NCI-H2081 treated with DMSO at 0.1 percent for 48 hours (cell line): ENCODE measurements at places on chromosomes 12 and 14.

DNA sequence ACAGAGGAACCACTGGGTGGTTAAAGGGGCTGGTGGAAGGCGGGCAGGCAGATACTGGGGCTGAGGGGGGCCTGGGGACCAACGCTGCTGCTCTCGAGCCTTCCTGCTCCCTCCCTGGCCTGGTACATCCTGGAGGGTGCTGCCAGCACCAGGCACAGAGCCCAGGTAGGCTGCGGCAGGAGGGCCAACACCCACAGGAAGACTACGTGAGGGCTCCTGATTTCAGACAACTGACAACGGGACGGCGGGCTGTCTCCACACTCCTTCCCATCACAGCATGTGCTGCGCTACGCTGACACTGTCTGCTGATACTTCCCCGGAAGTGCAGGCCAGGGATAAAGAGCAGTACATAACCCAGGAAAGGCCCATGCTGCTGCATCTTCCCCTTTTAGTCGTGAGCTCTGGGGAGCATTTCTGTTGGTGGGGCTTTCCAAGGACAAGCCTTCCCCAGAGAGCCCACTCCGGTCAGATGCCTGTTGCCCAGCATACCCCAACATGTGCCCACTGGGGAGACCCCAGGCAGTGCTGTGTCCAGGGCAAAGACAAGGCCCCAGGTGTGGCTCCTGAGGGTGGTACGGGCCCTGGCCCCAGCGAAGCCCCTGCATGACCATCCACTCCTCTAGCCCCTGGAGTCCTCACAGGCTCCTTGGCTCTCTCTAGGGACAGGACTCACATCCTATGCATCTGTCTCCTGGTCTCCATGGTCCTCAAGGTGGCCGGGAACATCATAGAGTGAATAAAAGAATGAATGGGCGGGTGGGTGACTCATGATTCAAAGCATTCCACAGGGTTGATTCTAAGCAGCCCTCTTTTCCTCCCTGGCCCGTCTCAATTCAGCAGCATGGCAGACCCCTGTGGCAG lies 38.0 kb downstream of the CHGA start:
- peak; percentile 30 for DNase-seq

- DNase-seq: no peak
Measured at GRCh38 chr14:78131201-78131600, 39.0 kb upstream of the NRXN3 start.

DNA sequence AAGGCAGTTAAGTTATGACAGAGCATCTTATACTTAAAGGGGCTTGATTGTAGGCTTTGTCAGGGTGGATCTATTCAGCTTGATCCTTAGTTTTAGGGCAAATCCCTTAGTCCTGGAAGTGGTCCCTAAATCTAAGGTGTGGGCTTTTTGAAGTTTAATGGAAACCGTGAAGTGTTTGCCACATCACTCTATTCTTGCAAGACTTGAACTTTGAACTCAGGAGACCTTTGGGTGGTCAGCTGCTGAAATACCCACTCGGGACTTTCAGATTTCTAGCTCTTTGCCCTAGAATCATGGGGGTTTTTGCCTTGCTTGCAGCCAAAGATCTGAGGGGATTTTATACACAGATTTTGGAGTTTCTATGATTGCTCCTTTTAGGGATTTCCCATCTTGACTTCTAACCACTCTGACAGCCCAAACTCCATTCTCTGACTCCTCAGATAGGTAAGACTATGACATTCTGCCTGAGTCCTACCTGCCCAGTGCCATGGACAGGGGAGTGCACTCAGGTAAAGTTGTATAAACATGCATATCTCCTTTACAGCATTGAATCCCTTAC lies 39.9 kb downstream of the SNAPC1 start:
- no peak for DNase-seq

DNA sequence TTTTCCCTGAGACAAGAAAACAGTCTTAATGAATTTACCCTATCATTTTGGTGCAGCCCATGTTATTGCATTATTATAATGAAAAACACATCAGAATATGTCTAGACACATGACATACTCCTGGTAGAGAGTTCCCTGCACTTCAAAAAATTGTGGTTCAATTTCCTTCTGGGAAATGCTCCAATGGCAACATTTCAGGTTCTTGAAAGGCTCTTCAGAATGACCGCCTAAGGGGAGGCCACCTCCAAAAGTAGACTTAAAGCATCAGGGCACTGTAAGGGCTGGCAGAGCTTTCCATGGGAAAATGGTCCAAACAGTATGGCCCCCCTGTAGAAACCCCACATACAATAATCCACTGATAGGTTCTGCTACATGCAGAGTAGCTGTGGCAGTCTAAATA lies 110.7 kb downstream of the SLC25A21 start:
- DNase-seq: no peak

GRCh38 chr14:105927096-105928060 lies 401.0 kb downstream of the TMEM121 start:
- no peak for DNase-seq

DNA sequence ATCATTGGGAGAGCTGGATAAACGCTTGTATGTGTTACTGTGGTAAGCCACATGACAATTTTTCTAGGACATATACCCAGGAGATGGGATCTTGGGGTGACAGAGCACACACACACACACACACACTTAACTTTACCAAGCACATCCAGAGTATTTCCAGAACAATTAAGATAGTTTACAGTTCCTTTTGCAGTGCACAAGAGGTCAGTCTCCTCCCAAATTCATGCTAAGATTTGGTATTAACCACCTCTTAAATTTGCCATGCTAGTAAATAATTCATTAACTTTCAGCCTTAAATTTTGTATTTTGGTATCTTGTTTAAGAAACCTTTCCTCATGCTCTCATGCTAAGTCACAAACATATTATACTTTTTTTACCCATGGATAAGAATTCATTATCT lies 33.9 kb upstream of the LIMA1 start:
- DNase-seq: no peak

DNA sequence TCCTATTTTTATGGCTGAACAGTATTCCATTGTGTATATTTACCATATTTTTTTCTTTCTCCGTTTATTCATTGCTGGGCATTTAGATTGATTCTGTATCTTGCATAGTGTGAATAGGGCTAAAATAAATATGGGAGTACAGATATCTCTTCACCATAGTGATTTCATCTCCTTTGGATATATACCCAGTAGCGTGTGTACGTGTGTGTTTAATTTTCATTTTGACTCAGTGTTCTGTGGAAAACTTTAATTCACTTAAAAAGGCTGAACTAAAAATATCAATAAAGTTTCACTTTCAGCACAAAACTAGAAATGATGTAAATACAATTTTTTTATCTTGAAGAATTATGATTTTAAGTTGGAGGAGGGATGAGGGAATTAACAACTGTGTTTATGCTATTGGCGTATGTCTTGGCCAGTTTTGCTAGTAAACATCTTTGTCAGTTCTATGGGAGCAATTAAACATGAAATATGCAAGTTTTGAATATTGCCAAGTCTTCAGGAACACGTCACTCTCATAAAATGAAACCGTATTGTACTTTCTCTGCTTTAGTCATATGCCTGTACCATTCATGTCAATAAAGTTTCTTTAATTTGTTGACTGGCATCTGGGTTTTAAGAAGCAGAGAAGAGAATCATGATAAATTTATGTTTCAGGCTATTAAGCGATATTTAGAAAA lies 99.8 kb downstream of the PTGER2 start:
- DNase-seq: no peak
